ENCODE measurements at places on chromosomes 5 and 9. TPM values are rescaled to one million over a fixed set of nuclear protein-coding genes. Genes with fewer than 3 reads are reported as not detected.

The CATSPER3 gene
- 0.09 TPM for polyA plus RNA-seq

GRCh38 chr9:106283769-106284168, 579.2 kb upstream of the ZNF462 start:
- no peak for DNase-seq

The ADRA1B gene
- 0.77 TPM for polyA plus RNA-seq

The RRAGA gene
- 141 TPM for polyA plus RNA-seq

- no peak for DNase-seq
These were observed 35.8 kb downstream of the NRG2 start for GRCh38 chr5:140007311-140007710.

The SLC25A25 gene
- polyA plus RNA-seq, result 5.0 TPM

All from mammary epithelial cell (primary cell).